ENCODE measurements at places on chromosomes 7 and 10.
A peak's percentile ranks its signal among the peaks of the same experiment; 100 is the strongest.

- no peak for DNase-seq
Observed at GRCh38 chr10:24240041-24240751, 31.3 kb downstream of the KIAA1217 start.

DNA sequence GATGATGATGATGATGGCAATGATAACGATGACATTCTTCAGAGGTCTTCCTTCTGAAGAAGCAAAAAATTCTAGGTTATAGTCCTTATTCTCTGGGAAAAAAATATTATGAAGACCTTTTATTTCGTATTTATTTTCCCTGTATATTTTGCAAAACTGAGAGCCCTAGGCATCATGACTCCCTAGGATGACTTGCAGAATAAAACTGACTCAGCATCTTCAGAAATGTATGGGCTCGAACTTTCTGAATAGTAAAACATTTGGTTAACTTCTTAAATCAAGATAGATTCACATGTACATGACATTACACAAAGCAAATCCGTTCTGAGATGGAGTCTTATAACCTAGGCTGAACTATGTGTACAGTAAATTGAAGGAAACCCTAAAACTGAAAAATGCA is 29.4 kb downstream of the DKK1 start:
- no peak for DNase-seq

DNA sequence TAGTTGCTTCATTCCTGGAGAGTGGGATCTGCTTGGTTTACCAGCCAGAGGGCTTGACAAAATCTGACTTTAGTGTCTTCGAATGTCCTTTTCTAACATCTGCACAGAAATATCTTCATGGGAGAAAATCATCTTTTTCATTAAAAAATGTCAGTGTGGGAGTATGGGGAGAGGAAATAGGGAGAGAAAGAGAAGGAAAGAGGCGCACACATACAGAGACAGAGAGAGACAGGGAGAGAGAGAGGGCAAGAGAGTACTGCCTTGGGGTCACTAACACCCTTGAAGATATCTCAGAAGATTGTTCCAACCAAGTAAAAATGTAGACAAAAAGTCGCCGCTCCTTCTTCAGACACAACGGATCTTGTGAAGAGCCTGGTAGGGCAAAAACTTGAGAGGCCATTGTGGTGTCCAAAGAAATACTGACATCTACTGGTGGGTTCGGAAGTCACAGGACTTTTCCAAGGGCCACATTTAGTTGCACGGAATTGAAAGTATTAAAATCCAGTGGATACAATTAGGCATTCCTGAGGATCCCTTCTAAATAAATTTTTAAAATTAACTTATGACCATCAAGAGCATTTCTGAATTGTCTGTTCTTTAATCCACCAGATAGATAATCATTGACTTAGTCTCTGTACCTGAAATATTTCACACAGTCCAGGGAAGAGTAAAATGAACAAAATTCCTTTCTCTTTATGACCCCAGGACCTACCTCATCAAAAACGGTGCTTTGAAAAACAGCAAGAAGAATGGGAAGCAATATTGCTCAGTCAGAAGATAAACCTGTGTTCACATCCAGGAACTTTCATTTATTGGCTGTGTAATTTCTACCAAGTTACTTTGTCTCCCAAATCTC is 29.7 kb downstream of the VIM start:
- DNase-seq = peak; percentile 27

DNA sequence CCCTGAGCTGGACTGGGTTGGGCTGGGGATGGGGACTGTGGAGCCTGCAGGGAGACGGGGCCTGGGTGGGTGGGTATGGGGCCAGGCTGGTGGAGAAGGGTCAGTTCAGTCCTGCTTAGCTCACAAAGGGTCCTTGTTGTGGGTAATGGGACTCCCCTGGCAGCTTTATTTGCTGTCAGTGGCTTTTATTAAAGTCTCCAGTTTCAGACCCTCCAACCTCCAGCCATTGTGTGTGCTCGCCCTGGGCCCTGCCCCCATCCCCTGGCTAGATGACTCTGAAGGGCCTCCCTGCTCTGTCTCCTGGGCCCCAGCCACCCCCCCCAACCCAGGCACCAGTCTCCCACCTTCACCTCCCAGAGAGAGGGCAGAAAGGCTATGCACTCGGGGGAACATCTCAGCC is 44.4 kb upstream of the SLF2 start:
- DNase-seq = no peak

DNA sequence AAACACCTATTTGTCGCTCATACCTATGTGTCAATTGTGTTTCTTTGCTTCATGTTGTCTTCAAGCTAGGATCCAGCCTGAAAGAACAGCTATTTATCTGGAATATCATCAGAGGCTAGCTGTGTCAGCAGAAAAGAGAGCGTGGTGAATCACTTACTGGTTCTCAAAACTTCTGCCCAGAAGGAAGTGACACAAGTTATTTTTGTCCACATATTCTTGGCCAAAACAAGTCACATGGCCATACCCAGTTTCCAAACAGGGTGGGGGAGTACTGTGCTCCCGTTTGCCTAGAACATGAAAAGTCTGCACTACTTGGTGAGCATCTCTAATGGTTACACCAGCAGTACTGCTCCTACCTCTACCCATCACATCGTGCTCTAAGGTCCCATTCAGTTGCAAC is 160.9 kb upstream of the CSTF2T start:
- no peak for DNase-seq

DNA sequence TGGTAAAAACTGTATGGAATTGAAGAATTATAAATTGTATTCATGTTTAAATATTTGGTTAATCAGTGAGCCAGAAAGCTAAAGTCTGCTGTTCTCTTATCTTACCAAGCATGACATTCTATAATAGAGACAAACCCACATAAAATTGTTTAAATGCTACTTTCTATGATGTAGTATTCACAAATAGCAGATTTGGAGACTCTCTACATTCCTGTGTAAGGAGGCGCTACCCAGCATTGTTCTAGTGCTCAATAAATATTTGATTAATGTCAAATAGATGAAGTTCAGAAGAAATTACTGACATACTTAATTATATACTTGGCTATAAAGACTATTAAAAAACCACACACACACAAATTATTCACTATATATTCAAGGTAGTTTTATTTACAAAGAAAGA is 49.8 kb downstream of the DOCK4 start:
- DNase-seq = no peak

- DNase-seq = no peak
Observed at GRCh38 chr10:30963992-30964930, 67.4 kb downstream of the ZNF438 start.

DNA sequence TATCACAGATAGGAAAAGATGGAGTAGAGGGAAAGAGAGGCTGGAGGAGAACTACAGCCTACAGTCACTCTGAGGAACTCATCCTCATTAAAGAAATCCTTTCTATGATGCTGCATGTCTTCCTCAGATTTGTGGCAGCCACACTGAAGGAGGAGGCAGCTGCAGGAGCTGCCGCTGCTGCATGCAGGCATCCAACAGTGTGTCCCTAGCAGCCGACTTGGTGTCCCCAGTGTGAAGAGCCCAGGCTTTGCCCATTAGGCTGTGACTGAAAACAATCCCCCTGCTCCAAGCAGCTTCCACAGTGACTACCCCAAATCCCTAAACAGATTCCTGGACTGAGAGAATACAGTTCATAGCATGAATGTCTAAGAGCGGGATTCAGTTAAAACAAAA is 23.1 kb downstream of the SKIDA1 start:
- no peak for DNase-seq

Data from activated CD8-positive, alpha-beta memory T cell treated with anti-CD3 and anti-CD28 coated beads for 4 hours (primary cell).